ENCODE measurements at places on chromosomes 7 and 10.

DNA sequence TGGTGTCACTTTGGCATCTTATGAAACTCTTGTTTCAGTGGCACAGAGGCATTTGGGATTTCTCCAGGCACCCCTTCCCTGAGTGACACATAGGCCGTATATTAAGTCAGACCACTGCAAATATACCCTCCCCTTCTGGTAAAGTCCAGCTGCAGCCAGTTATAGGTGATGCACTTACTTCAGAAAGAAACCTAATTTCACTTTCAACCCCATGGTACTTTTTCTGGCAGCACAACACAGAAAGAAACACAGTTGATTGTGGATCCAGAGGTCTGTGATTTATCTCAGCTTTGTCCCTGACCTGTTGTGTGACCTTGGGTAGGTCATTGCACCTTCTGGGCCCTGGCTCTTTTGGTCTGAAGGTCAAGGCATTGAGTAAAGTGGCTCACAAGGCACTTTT, 173.2 kb downstream of the BUB3 start:
- DNase-seq = no peak

DNA sequence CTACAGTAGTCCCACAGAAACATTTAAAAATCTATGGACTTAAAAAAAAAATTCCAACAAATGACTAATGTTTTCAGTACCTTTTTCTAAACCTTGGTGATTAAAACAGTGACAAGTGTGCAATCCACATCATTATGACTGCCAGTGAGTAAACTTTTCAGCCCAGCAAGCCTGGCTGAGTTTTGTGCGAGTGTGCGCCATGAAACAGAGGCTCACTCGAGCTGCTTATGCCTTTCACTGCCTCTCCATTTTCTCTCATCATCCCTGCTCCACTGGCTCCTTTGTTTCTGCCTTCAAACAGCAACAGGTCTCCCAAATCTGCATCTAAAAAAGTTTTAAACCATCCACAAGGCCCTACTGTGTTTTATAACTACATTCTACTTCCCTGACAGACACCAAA, 105.8 kb downstream of the USP6NL start:
- no peak for DNase-seq

- no peak for DNase-seq
These were observed 528.9 kb downstream of the CNTNAP2 start for GRCh38 chr7:146645383-146645976.

DNA sequence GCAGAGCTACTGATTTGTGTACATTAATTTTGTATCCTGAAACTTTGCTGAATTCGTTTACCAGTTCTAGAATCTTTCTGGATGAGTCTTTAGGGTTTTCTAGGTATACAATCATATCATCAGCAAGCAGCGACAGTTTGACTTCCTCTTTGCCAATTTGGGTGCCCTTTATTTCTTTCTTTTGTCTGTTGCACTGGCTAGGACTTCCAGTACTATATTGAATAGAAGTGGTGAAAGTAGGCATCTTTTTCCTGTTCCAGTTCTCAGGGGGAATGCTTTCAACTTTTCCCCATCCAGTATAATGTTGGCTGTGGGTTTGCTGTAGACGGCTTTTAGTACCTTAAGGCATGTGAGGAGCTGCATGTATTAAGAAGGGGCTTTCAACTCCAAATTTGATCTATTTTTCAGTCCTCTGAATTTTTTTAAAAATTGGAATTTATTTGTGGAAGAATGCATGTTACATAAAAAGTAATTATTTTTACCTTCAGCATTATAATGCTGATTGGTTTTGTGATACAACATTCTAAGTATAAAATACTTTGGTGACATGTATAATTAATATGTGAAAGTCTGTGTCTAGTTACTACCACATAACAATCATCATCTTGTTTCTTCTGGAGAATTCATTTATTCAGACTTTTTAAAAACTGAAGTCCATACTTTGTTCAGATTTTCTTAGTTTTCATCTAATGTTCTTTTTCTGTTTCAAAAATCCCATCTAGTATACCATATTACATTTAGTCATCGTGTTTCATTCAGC, 49.6 kb downstream of the CPED1 start:
- no peak for DNase-seq

DNA sequence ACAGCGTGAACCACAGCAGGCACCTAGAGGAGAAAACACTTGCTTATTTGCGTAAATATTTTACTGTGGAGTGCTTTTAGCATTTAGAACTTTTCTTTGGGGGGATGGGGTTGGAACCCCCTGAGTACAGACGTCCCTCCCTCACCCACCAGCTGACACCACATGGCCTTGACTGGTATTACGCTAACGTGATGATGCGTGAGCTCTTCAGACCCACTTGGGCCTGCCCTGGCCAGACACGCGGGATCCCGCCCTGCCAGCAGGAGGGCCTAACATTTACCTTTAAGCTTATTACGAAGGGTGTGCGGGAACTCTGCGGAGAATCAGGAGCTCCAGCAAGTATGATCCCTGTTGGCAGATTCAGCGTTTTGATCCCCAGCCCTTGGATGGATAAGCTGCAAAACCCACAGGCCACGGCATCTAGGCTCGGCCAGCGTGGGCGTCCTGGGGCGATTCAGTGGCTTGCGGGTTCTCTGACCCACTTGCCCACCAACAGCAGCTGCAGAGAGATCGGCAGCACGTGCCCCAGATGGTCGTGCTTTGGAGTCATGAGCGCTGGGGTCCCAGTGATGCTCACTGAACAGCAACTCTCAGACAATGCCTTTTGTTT, 545.5 kb upstream of the FOXK1 start:
- no peak for DNase-seq

- DNase-seq = no peak
These were observed 17.2 kb upstream of the GIMAP8 start for GRCh38 chr7:150432915-150433892.

DNA sequence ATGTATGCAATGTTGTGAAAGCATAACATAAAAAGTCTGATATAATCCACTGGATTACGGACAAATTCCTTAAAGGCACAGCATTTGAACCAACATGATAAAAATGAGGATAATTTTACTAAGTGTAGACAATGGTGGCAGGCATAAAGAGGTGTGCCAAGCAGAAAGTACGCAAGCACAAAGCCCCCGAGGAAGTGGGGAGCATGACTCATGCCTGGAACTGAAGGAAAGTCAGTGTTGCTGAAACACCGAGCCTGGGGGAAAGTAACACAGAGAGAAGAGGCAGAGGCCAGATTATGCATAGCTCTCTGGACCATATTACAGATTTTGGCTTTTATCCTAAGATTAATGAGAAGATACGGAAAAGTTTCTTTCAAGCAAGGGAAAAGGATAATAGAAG, 490.0 kb upstream of the PHF14 start:
- no peak for DNase-seq

- peak; percentile 56 for DNase-seq
These were observed 3.2 kb downstream of the PARP12 start for GRCh38 chr7:140059273-140060242.

DNA sequence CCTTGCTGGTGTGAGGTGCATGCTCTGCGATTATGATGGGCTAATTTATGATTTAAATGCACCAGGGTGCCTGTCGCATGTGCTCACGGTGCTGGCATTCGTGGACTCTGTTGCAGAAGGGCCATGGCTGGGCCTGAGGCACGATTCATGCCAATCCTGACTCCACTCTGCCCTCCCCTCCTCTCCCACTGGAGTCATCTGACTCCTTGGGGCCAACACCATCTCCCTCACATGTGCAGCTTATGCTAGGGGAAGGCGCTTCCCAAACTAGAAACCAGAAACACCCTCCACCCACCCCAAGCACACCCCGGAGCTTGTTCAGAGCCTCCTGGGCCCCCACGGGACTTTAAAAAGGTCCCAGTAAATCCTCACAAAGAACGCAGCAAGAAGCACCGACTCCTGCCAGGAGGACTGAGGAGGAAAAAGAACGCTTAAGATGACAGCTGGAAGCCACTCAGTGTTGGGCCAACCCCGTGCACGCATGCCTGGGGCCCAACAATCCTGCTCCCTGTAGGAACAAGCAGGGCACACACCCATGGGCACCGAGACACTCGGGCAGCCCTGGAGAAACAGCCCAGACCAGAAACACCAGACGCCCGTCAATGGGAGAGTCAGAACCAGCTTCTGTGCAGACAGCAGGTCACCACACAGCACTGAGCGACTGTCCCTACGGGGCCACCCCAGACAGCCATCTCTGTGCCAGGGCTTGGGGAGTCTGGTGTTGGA, 14.1 kb downstream of the BRI3 start:
- no peak for DNase-seq

GRCh38 chr10:34698979-34699378, 116.1 kb downstream of the PARD3 start:
- no peak for DNase-seq

GRCh38 chr7:7799138-7799537, 80.7 kb upstream of the RPA3 start:
- DNase-seq = no peak

- no peak for DNase-seq
These were observed 80.6 kb upstream of the OIT3 start for GRCh38 chr10:72812753-72813430.

DNA sequence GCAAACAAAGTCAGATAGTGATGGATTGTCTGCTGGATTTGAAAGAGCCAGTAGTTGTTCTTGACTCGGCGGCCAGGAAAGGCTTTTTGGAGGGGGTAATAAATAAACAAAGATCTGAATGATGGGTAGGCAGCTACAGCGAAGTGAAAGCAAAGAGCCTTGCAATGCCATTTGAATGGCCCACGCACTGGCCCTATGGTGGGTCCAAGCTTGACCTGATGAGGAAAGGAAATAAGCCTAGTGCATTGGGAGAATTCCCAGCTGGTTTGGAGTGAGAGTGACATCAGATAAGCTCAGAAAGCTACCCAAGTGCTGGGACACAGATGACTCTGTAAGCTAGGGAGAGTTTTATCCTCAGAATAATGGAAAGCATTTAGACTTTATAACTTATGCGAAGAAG, 365.2 kb downstream of the PLXDC2 start:
- DNase-seq = no peak

- no peak for DNase-seq
These were observed 41.3 kb downstream of the CUX1 start for GRCh38 chr7:101858437-101859385.

DNA sequence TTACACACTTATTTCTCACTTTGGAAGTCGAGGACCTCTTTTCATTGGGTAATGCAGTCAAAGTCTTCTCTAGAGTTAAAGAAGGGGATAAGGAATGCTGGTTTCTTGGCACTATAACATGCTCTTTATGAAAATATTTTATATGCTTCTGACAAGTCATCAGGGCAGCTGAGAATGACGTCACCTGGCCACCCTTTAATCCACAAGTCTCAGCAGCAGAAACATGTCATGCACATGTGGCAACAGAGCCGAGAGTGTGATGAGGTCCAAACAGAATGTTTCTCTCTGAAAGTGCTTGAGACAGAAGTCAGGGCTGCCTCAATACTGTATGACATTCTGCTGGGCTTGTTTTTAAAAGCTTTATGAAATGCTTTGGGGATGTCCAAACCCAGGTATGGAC, 63.5 kb upstream of the C10orf90 start:
- no peak for DNase-seq

DNA sequence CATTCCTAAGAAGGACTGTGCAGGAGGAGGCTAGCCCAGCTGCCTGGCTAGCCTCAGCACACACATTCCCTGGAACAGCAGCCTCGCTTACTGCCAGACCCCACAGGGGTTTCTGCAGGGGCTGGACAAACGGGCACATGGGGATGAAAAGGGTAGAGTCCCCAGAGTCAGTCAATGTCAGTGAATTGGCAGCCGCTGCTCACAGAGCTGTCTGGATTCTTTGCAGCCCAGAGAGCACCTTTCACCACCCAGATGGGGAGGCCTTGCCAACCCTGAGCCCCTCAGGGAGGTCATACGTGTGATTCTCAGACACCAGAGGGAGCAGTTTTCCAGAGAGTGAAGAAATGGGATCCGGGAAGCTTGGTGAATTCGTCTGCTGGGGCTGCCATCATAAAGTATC, 143.3 kb downstream of the KCNMA1 start:
- no peak for DNase-seq

DNA sequence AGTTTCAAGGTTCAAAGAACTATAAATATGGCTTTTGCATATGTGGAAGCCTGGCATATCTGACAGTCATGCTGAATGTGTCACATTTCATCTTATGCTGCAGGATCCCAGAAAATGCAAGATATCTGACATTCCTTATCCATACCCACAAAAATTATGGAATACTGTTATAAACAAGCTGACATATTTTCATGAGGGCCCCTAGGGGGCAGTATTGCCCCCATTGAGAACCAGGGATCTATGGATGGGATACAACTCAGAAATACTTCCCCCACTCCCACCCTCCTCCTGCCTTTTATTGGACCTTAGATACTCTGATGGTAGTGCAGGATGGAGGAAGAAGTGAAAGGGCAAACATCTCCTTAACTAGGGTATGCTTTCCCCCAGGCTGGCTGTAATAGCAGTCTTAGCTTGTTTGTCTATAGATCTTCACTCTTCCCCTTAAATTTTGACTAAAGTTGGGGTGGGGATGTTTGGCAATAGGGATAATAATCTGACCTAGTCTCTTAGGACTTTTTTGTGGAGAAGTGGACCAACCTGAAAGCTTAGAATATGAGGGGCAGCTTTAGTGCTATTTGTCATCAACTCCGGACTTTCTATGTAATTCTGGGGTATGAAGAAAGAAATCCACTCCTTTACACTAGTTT, 3.5 kb upstream of the GNGT1 start:
- DNase-seq = no peak

- peak; percentile 48 for DNase-seq
These were observed 58.1 kb downstream of the FHIP2A start for GRCh38 chr10:114879541-114880158.

- no peak for DNase-seq
These were observed 30.4 kb downstream of the ELAPOR2 start for GRCh38 chr7:87029078-87029477.

GRCh38 chr10:69217119-69217754, 2.9 kb upstream of the HKDC1 start:
- DNase-seq = no peak

GRCh38 chr10:102352066-102352715, 43.3 kb upstream of the NFKB2 start:
- DNase-seq = peak; percentile 73

GRCh38 chr10:62424026-62424425, 49.9 kb downstream of the ZNF365 start:
- DNase-seq = no peak

- no peak for DNase-seq
These were observed 56.2 kb upstream of the SEPHS1 start for GRCh38 chr10:13404305-13404759.

GRCh38 chr10:131032329-131033165, 279.0 kb downstream of the TCERG1L start:
- no peak for DNase-seq

Measured in activated naive CD4-positive, alpha-beta T cell treated with Interleukin-2 at 50 U/mL for 16 hours (primary cell).